ENCODE measurements at places on chromosomes 5 and 9.
A peak's percentile ranks its signal among the peaks of the same experiment; 100 is the strongest.

DNA sequence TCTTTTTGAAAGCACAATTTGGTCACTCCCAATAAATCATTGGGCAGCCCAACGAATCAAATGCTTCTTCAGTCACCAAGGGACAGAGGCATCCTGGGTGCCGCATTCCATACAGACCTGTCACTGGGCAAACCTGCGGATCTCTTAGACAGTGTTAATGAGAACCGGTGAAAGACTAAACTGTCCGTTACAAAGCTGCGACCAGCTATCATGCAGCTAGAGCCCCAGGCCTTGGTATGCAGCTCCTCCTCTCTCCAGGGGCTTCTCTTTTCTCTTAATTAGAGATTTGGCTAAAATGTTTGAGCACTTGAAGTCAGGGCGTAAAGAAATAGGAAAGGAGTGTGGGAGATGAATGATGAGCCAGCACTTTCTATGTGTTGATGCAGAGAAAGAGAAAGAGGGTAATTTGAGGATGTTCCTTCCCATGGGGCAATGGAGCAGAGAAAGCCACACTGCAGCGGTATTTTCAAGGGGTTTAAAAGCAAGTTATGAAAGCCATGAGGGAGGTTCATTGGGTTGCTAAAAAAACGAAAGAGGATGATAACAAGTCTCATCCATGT lies 175.3 kb downstream of the RFK start:
- peak; percentile 22 for DNase-seq

GRCh38 chr5:58365791-58366190 lies 94.1 kb downstream of the PLK2 start:
- DNase-seq, result no peak

- peak; percentile 69 for DNase-seq
Measured at GRCh38 chr9:106655966-106656365, 207.0 kb upstream of the ZNF462 start.

DNA sequence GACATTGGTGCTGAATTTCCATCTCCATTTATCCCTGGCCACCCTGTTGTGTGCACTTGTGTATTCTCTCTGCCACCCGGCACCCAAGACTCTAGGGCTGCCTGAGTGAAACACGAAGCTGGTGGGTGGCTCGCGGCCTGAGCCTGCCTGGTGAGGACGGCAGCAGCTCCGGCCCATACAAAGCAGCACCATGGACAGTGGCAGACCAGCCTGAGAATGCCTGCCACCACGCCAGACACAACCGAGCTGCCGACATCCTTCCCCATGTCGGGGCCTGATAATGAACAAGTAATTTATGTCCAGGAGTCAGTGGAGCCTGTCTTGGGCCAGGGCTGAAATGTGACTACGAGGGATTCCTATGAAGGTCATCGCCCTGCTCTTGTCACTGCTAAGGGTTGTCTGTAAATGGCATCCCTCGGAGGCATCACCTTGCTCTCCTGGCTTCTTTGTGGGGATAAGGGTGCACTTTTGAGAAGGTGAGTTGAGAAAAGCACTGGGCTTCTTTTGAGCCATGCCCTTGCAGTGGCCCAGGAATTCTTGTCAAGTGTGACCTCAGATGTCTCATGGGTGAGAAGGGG lies 175.7 kb downstream of the MELK start:
- peak; percentile 86 for DNase-seq

DNA sequence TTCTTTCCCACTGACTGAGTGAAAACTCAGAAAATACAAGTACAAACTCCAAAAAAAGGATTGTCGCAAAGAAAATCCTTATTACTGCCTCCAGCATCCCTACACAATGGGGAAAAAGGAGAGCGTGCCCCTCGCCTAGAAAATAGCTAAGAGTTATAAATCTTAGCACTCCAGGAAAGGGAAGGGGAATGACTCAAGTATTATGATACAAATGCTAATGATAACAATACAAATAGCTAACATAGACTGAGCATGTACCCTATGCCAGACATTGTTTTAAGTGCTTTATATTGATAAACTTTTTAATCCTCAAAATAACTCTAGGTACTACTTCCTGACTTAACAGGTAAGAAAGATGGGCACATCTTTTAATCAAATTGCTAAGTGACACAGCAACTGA lies 70.8 kb upstream of the VCAN start:
- no peak for DNase-seq

DNA sequence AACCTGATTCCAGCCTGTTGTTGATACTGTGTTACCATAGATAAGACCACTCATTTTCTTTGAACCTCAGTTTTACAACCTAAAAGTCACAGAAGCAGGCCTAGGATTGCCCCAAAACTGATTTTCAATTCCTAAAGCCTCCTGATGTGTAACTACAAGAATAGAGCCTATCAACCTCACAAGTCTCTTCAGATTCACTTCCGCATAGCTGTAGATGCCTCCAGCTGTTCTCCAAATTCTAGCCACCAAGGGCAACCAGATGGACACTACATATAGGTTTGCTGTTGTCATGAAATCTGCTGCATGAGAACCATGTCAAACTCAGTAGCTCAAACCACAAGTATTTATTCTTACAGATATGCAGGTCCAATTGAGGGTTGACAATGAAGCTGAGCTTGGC lies 143.5 kb downstream of the SPATA31D1 start:
- no peak for DNase-seq

DNA sequence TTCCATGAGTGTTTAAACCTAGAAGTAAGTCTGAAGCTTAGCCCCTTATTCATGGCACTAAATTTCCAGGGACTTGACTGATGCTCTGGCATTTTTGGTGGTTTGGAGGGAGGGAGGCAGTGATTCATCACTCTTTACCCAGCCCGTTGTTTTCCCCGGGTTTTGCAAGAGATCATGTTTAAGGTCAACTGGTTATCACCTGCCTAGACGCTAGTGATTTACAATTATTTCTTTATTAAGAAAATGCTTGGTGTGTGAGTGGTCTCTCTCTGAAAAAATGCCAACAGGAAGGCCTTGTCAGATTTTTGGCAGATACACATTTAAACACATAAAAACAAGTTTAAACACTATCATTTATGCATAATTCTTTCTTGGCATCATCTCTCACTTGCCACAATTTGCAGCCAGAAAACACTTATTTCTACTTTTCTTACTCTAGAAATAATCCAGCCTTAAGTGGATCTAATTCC lies 737.9 kb upstream of the ZNF608 start:
- peak; percentile 86 for DNase-seq

DNA sequence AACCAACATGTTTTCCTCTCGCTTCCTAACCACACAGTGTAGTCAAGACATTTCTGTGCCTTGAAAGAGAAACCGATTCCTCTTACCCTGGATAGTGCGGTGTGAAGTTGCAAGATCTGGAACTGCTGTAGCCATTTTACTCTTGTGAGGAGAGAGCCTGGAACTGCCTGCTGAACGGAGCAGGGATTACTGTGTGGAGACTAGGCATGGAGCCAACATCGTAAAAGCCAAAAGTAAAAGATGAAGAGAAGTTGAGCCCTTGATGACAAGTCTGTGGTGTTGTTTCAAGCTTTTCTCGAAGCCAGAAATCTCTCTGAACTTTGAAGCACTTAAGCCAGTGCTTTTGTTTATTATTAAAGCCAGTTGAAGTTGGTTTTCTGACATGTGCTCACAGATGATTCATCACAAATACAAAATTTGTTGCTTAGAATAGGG lies 110.1 kb upstream of the GRIN3A start:
- peak; percentile 69 for DNase-seq

DNA sequence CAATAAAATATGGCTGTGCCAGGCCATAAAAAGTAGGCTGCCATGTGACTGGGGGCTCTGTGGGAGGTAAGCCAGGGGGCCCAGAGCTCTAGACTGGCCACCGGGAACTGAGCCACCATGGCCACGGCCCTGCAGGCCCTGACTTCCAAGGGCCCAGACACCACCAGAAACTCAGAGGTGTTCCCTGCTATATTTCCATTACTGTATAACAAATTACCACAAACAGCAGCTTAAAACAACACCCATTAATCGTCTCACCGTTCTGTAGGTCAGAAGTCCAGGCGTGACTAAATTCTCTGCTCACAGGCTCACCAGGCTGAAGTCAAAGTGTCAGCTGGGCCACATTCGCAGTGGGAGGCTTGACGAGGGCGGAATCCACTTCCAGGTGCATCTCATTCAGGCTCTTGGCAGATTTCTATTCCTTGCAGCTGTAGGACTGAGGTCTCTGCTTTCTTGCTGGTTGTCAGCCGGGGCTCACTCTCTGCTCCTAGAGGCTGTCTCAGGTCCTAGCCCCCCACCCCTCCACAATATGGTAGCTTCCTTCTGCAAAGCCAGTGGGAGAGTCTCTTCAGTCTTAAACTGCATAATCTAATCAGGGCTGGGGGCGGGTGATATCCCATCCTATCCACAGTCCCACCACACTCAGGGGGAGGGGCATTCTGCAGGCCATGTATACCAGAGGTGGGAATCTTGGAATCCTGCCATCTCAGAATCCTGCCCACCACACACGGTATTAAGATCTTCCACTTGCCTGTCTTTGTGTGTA lies 125.4 kb downstream of the C5orf15 start:
- no peak for DNase-seq

- DNase-seq, result no peak
Measured at GRCh38 chr9:18075253-18075952, 398.6 kb upstream of the ADAMTSL1 start.

DNA sequence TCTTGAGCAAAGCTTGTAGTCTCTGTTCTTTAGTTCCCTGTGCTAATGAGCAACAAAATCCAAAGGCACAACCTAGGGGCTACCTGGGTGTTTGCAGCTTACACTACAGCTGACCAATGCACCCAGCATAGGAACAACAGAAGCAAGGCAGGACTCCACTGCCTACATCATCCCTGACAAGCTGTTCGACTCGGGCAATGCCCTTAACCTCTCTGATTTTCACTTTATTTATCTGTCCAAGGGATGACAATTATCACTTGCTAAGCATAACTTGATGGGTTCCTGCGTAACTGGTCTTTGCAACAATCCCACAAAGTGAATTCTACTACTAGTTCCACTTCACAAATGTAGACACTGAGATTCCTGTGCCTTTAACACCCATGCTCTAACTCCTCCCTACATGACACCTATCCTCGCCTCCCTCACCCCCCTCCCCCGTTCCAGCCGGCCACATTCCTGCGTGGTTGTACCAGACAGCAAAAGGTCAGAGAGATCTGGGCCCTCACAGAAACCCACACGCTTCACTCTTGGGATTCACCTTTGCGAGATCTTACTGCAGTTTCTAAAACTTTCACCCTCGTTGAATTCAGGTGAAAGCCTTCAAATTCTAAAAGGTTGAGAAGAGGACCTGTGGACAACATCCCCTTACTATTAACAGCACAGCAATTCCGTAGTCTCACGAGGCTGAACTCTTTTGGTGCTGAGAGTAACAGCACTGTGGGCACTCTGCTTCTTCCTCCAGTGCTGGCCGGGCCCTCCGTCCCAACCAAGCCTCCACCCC lies 995 bp downstream of the IPPK start:
- peak; percentile 77 for DNase-seq

- no peak for DNase-seq
Measured at GRCh38 chr5:143646961-143647360, 165.0 kb upstream of the HMHB1 start.

DNA sequence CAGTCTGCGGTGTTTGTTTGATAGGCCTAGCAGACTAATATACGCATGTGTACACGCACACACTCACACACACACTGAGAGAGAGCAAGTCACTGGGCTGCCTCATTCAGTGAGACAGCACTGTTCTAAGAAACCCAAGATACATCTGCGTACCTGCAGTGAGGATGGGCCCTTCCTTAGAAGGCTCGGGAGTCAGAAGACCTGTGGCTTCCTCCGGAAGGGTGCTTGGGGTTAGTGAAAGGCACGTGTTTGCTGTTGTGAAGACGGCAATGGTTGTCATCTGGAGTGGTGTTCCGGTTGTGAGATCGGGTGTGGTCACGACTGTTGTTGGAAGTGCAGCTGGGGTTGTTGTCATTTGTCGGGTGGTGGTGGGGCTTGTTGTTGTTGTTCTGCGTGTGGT lies 11.7 kb downstream of the TIMD4 start:
- no peak for DNase-seq

GRCh38 chr5:154086146-154086545 lies 47.4 kb downstream of the MFAP3 start:
- peak; percentile 46 for DNase-seq

DNA sequence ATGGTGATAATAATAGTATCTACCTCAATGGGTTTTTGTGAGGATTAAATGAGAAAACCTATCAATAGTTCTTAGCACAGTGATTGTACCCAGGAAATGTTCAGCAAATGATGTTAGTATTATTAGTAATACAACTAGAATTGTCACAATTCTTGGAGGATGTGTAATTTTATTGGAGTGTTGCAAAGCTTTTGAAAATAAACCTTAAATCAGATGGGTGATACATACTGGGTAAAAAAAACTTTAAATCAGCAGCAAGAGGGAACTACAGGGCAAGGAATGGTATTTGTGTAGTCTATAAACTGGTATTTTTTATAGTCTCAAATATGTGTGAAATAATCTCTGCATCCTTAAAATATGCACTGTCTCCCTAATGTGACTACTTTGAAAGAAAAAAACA lies 371.6 kb downstream of the PIK3R1 start:
- DNase-seq, result no peak

GRCh38 chr5:41820150-41820549 lies 50.1 kb downstream of the OXCT1 start:
- DNase-seq, result no peak

DNA sequence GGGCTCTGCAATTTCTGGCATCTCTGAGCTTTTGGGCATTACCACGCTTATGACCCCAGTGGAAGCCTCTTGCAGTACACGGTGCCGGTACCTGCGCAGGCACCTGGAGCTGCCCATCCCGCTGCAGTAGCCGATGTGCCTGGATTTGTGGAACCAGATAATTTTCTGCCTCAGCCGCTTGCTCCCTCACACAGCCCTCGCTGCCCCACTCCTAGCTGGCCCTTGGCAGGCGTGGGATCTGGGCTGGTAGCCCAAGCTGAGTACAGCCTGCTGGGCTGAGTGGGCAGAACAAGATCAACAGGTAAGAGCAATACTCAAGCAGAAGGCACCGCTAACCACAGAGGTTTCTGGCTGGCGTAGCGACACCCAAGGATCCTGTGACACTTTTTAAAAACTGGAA lies 1808.8 kb upstream of the ACO1 start:
- DNase-seq, result no peak

GRCh38 chr5:107381189-107381856 lies 289.4 kb downstream of the EFNA5 start:
- DNase-seq, result peak; percentile 84

DNA sequence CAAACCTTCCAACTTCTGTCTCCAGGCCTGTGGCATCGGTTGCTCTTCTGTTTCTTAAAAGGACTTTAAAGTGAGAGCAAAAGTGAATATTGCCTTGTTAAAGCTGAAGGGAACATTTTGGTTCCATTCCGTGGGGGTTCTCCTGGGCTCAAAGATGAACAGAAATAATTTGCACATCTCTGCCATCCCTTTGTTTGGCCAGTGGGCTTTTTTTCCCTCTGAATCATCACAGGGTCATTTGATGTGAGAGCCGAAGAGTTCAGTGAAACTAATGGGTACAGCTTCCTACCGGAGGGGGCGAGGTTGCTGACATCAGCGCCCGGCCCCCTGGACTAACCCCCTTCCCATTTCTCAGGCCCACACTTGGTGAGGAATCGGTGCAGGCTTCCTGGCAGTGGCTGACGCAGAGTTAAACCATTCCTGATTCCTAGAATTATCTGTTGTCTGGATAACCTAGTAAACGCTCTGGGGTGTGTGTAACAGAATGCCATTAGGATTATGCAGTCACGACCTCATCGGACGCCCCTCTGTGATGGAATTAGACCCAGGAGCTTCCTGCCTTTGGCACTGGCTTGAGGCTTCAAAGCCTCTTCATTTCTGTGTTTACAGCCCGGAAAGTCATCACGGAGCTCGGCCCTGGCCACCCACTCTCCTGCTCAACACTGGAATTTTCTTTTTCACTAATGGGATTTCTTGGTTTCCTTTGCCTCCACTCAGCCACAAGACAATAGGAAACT lies 61.6 kb upstream of the RPL26L1 start:
- peak; percentile 97 for DNase-seq

- DNase-seq, result peak; percentile 70
Measured at GRCh38 chr5:39072925-39073766, 1.1 kb downstream of the RICTOR start.

All from astrocyte of the hippocampus (primary cell).